ENCODE measurements at places on chromosomes 7 and 10. TPM values are rescaled to one million over a fixed set of nuclear protein-coding genes. Genes with fewer than 3 reads are reported as not detected.
A peak's percentile ranks its signal among the peaks of the same experiment; 100 is the strongest.

DNA sequence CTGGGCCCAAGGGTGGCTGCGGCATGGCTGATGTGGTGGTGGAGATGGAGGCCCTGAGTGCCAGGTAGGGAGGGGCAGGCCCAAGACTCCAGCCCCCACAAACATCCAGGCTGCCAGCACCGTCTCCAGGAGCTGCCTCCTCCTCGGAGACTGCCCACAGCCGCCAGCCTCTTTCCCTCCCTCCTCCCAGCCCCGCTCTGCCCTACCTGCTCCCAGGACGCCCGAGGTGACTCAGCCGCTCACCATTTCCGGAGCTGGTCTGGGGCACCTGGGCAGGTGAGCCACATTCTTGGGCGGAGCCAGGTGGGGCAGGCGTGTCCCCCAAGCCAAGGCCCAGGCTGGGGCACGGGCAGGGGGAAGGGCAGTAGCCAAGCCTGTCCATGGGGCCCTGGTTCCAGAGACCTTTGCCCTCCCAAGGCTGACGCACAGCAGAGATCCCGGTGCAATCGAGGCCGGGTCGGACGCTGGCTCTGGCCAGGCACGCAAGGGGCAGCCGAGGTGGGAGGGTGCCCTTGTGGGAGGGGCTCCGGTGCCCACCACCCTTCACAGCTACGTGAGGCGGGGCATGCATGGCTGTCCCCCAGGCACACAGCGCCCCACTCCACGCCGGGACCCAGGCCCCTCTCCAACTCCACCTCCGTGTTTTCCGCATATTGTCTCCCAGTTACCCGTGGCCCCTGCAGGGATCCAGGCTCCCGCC, 8.8 kb downstream of the ADAP1 start:
- DNase-seq: no peak

DNA sequence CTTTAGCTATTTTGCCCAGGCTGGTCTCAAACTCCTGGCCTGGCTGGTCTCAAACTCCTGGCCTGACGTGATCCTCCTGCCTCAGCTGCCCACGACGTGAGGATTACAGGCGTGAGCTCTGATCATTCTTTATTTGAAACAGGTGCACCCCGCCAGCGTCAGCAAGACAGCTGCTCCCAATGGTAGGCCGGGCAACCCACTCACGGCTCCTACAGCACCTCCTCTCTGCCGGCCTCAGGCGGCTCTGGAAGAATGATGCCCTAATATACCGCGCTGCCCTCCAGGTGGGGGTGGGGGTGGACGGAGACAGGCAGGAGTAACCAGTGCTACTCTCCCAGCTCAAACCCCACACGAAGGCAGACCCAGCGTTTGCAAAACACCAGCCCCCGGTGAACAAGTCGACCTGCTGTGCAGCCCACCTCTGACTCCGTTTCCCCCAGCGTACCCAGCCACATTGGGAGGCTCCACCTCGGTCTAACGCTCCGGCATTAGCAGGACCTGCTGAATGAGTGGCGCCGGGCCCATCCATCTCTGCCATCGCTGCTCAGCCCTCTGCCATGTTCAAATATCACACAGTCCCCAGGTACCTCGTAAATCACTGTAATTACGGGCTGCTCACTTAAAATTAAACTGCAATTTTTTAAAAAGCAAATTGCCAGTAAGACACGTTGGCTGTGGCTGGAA, 148.6 kb downstream of the ELFN1 start:
- no peak for DNase-seq

Gene LFNG
- 37.0 TPM for total RNA-seq

DNA sequence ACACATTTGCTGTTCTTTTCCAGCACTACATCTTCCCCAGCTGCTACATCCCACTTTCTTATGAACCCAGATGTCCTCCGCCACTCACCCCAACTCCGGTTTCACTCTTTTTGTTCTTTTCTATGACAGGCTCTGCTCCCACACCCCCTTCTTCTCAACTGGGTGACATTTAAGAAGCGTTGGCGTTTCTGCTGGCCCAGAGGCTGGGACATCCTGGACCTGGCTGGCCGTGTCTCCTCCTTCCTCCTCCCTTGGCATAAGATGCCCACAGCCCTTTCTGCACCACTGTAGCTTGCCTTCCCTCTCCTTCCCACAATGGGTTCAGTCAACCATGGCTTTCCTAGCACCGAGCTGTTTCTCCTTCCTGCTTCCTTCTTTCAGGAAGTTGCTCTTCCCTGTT, 9.4 kb upstream of the CALML5 start:
- no peak for DNase-seq

DNA sequence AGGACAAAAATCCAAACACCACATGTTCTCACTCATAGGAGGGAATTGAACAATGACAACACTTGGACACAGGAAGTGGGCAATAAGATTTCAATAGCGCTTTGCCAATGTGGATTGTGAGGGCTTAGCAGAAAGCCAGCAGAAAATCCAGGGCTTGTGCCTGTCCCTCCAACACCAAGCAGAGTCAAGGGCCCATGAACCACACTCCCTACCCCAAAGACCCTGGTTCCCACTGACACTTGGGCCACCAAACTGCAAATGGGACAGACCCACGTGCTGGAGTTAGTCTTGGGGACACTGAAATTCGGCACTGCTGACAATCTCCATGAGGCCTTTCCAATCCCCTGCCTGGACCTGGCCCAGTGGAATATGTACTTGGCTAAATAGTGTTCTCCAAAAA, 67.0 kb downstream of the GRID1 start:
- DNase-seq: no peak

- no peak for DNase-seq
Measured at GRCh38 chr10:85598646-85599045, 767.9 kb downstream of the GRID1 start.

DNA sequence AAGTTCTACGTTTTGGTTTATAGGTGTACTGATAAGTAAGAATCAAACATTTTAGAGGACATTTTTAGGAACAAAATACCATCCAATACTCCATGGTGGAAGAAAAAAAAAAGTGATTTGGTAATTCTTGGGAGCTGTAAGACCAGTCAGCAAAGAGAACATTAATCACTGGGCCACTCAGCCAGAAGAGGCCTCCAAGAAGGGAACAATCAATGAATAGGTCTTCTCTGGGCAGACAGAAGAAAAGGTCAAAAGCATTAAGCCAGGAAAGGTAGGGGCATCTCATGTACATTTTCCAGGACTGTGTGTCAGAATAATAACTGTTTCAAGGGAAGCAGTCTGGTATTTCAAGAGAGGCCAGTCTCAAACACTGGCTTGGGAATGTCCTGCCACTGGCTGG, 190.4 kb upstream of the AGK start:
- no peak for DNase-seq

GRCh38 chr10:133132473-133133291, 27.3 kb upstream of the KNDC1 start:
- DNase-seq: no peak

Gene ZNF138
- 6.6 TPM for total RNA-seq

Gene FEZF1
- not detected for total RNA-seq

DNA sequence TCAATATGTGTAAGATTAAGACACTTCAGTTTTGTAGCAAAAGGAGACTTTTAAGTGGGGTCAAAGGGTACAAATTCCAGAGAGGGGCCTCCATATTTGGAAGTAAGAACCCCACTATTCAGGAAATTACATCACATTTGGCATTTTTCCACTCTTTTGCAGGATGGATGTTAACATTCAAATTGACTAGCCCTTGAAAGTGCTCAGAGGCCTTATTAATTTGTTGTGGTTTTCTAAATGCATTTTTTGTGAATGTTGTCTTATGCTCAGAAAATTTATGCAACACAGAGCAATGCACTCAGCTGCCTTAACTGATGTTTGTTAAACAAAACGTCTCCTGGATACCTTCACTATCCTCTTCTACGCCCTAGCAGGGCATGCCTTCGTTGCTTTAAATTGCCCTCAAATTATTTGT, 50.9 kb upstream of the PDLIM1 start:
- no peak for DNase-seq

Gene TNS3
- total RNA-seq: 40.8 TPM

DNA sequence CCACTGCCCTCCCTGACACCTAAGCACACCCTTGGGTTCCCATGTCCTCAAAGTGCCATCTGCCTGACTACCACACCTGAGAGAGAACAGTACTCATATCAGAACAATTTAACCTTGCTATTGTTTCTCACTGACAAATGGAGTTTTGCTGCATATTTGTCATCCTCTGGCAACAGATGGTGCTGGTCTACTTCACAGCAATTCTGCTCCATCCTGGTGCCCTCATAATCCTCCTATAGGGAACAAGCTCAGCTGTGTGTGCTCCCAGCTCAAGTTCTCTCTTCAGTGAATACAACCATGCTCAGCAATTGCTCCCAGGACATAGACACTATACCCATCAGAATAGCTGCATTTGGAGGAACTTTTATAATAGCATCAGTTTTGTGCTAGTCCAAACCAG, 32.8 kb upstream of the ITGB1 start:
- DNase-seq: no peak

Gene PKD1L1
- total RNA-seq: under 0.01 TPM

Gene CARD11
- total RNA-seq: 22.9 TPM

Gene GRK5
- 2.5 TPM for total RNA-seq

DNA sequence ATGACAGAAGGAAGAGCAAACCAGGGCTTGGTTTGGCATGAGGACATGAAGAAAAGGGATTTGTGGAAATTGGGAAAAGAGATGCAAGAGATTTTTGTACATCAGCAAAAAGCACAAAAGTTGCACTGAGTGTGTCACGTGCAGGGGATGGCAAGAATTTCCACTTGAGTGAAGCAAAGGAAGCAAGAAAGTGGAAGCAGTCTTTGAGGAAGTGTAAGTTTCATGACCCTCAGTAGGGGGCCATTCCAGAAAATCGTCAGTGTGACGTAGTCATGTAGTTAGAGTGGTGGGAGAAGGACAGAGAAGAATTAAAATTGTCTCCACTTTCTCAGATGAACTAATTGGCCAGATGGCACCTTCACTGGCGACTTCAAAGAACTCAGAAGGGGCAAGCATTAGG, 123.3 kb upstream of the FZD1 start:
- peak; percentile 54 for DNase-seq

GRCh38 chr7:13411636-13412035, 577.8 kb downstream of the ETV1 start:
- no peak for DNase-seq

DNA sequence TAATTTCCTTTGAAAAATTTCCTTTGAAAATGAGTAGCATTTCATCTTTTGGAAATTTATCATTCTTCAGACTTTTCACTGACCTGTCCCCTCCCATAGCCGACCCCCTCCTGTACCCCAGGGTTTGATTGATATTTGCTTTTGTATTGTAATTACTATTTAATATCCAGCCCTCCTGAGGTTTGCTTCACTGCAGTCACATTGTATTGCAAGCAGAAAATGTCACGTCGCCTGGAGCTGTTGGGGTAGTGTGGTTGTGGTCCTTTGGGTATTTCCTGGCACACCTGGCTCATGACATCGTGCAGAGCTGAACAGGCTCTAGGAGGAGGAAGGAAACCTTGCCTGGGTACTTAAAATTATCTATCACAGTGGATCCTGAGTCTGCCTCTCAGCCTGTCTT, 116.1 kb downstream of the INSYN2A start:
- DNase-seq: no peak

- DNase-seq: no peak
Measured at GRCh38 chr10:76559892-76560220, 1077.8 kb downstream of the KCNMA1 start.

DNA sequence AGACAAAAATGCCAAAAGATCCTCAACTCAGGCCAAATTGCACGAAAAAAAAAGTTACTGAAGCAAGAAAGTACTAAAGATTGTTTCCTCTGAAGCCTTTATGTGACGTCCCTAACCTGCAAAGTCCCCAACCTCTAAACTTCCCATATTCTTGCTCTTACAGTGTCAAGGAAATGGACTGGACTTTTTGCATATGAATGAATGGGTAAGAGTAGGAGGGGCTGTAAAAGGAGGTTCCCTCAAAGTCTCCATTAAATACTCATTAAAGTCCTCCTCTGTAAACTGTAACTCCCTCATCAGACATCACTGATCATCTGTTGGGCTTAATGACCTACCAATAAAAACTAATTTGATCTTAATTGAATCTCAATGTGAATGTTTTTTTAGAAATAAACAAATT, 164.8 kb upstream of the STEAP1 start:
- no peak for DNase-seq

DNA sequence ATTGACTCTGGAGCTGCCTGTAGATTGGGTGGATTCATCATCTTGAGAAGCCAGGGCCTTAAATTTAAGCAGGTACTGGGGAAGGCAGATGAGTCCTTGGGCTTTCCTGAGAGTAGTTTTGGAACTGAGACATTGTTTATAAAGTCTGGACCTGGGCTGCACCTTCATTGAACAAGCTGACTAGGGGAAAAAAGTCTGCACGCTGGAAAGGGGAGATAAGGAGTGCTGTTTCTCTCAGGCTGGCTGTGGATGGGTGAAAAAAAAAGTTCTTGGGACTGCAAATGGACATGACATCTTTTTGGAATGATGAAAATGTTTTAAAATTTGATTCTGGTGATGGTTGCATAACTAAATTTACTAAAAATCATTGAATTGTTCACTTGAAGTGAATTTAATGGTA, 12.0 kb downstream of the SEC24C start:
- no peak for DNase-seq

GRCh38 chr7:42274053-42274452, 37.0 kb upstream of the GLI3 start:
- DNase-seq: no peak

- DNase-seq: no peak
Measured at GRCh38 chr7:154910125-154910524, 92.8 kb downstream of the PAXIP1 start.

Gene EGFR
- total RNA-seq: 48.1 TPM

DNA sequence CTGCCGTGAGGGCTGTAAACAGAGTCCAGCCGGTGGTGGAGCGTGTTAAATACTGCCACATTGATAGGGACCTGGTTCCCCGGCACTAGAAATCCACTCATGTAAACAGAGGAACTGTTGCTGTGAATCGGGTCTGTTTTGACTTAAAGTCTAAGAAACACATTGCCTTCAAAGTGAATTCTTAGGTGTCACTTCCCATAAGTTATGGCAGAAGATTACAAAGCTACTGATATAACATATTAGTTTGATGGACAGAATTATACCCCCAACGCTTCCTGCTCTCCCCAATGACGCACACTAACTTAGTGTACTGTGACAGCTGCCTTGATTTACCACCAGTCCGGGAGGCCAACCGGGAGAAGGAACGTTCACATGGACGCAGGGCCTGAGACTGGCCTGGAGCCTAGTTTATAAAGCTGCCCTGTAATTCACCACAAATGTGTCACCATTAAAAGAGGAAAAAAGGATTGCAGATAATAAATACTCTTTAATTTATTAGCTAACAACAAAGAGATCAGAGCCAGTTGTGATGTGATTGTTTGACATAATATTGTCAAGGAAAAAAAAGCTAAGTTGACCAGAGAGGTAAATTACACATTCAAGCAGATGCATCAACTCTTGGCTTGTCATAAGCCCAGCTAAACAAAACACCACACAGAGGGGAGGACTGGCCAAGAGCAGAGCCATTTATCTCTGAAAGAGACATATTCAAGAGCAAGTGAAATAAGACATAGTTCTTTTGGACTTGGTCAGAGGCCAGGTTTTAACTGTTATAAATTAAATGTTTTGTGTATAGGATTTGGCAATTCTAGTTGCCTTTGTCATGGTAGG, 820.6 kb downstream of the LRMDA start:
- DNase-seq: no peak

Gene TSC22D4
- 45.4 TPM for total RNA-seq

Gene GIMAP6
- not detected for total RNA-seq

Gene STEAP1
- 3.4 TPM for total RNA-seq

Measured in epithelial cell of proximal tubule (primary cell).